ENCODE measurements at places on chromosomes 12 and 14. TPM values are rescaled to one million over a fixed set of nuclear protein-coding genes. Genes with fewer than 3 reads are reported as not detected.

The TSPAN19 gene
- 0.59 TPM for total RNA-seq

- DNase-seq = no peak
- H3K27ac ChIP-seq = no peak overlapping the region
- no peaks in the 10 kb centered on the region for H3K4me1 ChIP-seq
- H3K27me3 ChIP-seq = no peaks in the 10 kb centered on the region
- no peaks in the 10 kb centered on the region for H3K36me3 ChIP-seq
- no peak overlapping the region for H3K4me3 ChIP-seq
Measured at GRCh38 chr12:87054226-87054625, 798.0 kb upstream of the MGAT4C start.

DNA sequence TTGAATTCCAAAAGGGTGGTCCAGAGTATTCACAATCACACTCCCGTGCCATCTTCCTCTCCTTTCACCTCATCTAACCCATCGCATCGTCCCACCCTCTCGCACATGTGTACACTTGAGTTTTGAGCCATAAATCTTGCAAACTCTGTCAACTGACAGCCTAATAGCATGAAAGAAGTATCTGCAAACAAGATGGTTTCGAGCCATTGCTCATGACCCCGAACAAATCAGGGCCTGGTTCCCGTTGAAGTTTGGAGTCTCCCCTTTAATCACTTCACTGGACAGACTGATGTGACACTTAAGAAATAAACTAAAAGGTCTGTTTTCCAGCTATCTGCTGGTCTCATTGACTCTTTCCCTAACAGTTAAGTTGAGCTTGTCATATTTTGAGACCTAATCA is 223.6 kb upstream of the SOX5 start:
- no peak overlapping the region for H3K4me3 ChIP-seq
- DNase-seq = no peak
- H3K27ac ChIP-seq = no peak overlapping the region

DNA sequence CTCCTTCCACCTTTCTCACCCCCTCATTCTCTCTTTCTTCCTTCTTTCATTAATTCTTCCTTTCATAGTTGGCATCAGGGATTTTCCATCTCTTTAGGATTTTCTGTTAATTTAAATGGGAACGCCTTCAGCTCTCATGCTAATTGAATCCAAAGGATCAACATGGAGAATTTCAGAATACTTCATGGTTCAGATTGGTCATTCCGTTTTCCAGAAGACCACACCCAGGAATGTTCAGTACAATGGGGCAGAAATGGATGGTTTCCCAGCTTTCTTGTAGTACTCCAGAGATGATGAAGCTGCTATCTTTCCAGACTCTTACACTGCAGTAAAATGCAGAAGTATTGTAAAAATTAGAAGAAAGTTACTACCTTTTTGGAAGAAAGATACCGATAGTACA is 440.0 kb downstream of the DAD1 start:
- no peak for DNase-seq
- H3K36me3 ChIP-seq = no peaks in the 10 kb centered on the region
- H3K4me3 ChIP-seq = no peak overlapping the region
- H3K27ac ChIP-seq = no peak overlapping the region

GRCh38 chr14:59305836-59306555 is 117.5 kb downstream of the DAAM1 start:
- H3K27ac ChIP-seq = no peak overlapping the region
- H3K4me1 ChIP-seq = peaks cover 10% of the 10 kb centered on the region
- H3K36me3 ChIP-seq = no peaks in the 10 kb centered on the region
- H3K4me3 ChIP-seq = no peak overlapping the region
- DNase-seq = no peak

Data from uterus (tissue), 4 donors.